ENCODE measurements at places on chromosomes 2 and 18.

GRCh38 chr18:7197854-7198253 is 33.0 kb upstream of the LRRC30 start:
- no peak for DNase-seq

GRCh38 chr2:196515608-196516007 is 123.9 kb upstream of the CCDC150 start:
- DNase-seq: no peak

DNA sequence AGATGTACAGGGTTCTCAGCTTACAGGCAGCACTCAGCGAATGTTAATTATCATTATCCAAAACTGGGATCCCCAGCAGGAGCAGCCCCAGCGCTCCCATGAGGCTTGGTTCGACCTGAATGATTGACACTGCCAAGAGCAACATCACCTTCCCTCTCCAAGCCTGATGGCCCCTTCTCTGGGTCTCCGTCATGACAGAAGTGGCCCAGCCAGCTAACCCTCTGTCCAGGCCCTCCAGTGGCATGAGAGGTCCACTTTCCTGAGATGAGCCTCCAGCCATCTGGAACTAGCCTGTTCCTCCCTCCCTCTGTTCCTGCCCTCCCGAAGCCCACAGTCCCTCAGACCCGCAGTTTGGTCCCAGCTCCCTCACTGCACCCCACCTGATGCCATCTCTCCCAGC is 97.0 kb upstream of the RAB6C start:
- no peak for DNase-seq

GRCh38 chr2:223947711-223948205 is 2.6 kb upstream of the WDFY1 start:
- DNase-seq: no peak

DNA sequence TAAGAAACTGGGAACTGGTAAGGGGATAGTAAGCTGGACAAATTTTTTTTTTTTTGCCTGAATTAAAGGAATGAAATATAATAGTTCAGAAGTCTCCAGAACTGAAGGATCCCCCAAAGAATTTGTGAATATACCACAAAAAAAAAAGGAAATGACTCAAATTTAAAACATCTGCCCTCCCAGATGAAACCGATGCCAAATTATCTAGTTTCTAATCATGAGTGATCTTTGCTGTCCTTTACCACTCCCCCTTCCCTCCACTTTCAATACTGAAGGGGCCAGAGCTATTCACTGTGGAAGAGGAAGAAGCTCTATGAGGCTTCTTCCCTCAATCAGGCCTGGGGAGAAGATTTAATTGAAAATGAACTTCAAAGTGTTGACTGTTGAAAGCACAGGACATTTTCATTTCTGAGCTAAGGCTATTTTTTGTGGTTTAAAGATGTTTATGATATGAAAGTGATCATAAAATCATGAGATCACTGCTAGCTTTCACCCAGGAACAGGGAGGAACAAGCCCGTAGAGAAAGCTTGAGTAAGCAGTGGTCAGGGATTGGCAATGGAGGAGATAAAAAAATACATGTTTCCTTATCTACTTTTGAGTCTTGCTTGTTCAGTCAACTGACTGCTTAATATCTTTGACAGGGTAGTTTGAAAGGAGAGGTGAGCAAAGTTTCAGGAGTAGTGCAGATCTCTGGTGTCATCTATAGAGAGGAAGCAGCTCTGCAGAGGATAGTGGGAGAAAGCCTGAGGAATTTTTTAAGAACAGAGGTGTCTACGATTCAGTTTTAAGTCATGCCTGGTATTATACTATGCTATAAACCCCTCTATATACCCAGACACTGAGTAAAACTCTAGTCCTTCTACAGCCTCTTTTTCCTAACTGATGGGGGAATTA is 409.5 kb upstream of the FIGN start:
- no peak for DNase-seq

GRCh38 chr2:146123714-146124113 is 1603.8 kb upstream of the ZEB2 start:
- DNase-seq: no peak

DNA sequence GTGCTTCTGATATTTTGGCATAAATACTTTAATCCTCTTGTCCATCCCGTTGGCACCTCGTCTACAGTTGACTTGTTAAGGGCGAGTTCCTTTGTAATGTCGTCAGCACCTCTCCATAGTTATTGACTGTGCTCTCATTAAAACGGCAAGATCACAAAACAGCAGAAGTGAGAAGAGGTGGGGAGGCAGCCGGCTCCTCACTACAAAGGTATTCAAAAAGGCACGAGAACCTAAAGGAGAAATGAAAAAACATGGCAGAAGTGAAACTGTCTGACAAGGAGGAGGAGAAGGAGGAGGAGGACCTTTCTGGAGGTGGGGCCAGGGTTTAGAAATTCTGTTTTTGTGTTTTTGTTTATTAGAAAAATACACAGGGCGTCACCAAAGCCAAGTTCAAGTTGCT is 235.6 kb downstream of the BCL11A start:
- DNase-seq: no peak

- DNase-seq: no peak
Observed at GRCh38 chr2:11773747-11774525, 27.5 kb downstream of the LPIN1 start.

GRCh38 chr2:168210895-168211570 is 36.4 kb downstream of the STK39 start:
- no peak for DNase-seq

DNA sequence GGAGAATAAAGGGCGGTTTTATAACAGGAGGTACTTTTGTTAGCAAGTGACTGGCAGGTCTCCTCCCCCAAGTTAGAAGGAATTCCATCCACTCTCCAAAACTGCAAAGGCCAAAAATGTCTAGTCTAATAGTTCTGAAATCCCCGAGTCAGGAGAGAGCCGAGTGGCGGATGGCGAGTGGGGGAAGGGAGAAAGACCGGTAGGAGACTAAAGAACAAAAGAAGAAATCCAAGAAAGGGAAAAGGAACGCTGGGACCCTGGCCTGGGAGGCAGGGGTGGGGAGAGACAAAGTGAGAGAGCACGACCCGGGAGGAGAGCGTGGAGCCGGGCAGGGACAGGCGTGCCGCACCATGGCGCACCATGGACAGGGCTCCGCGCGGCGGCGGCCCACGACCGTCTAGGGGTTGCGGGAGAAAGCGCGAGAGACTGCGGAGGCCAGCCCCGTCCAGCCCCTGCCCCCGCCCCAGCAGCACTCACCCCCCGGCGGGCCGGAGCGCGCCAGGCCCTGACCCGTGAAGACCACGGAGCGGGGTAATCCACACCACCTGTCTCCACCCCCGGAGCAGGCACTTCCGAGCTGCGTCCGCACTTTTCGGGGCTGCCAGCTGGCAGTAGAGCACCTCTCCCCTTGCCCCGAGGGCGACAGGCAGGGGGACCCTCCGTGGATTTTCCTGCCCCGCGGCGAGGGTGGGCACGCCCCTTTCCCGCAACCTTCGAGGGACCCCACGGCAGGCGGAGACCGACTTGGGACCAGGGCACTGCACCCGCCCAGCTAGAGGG is 1.6 kb downstream of the CDH2 start:
- peak; percentile 57 for DNase-seq

GRCh38 chr2:54289917-54290316 is 33.9 kb upstream of the TSPYL6 start:
- DNase-seq: no peak

DNA sequence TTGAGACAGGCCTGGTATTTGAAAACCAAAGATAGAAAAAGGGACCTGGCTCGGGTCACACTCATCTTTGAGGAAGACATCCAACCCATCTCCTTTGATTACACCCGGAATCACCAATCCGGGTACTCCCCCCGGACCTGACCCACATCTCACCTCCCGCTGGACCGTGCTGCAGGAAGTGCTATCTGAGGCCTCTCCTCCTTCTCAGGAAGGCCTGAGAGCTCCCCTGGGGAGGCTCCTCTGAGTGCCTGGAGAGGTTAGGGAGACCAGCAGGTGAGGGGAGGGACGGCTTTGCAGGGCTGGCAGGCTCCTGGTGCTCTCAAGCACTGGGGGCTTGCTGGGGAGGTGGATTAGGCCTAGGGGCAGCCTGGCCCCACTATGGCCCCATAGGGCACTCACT is 170.9 kb downstream of the ACKR3 start:
- DNase-seq: no peak

DNA sequence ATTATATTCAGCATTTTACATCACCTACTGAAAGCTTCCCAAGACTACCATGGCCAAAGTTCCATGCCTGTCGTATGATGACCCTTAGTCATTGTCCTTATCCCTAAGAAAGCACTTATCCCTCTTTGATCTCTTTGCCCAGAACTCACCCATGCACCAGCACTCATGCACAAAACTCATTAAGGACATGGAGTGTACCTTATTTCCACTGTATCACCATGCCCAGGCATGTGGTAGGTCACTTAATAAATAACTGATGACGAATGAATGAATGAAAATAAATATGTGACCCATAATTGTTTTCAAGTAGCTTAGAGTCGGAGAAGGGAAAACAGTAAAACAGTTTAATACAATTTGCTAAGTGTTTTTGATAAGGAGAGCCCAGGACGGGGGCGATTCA is 220.1 kb downstream of the IKZF2 start:
- no peak for DNase-seq

DNA sequence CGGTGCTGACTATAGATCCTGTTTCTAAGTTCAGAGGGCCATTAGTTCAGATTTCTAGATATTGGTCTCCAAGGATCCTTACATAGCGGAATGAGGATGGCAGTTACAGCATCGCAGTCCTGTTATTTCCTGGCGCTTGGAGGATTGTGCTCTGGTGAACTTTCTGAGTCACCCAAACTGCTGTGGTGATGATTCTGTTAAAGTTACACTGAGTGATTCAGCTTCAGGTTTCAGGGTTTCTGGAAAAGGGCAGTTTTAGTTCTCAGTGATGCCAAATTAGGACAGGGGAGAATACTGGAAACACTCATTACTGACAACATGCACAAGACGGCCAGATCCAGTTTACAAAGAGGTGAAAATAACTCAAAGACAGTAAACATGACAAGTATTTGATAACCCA is 52.1 kb upstream of the ANKRD62 start:
- no peak for DNase-seq

- DNase-seq: no peak
Observed at GRCh38 chr18:58544616-58545337, 84.1 kb downstream of the ALPK2 start.

DNA sequence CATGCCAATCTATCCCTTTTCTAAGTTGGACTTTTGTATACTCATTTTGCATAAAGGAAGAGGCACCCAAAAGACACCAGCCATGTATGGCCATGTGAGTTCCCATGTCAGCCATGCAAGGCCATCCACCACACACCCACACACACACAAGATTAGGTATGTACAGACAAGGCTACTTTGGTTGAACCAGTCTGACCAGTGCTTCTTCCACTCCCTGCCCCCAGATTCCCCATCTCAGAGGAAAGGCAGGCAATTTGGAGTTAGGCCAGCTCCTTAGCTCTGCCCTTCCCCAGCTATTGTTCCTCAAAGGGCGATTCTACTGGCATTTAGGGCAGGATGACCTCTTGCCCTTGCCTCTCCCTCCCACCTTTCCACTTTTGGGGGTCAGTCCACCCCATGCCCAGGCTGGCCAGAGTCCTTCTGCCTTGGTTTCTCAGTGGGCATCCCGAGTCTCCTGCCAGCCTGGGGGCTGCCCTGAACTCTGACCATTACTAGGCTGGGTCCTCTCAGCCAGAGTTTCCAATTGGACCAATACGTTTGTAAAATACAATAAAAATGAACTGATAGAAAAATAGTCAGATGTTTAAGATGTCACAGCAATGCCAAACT is 101.1 kb downstream of the ZBTB7C start:
- no peak for DNase-seq

GRCh38 chr2:46763861-46764260 is 151.7 kb downstream of the MCFD2 start:
- no peak for DNase-seq

GRCh38 chr2:196601430-196602306 is 37.8 kb upstream of the CCDC150 start:
- DNase-seq: no peak

- DNase-seq: no peak
Observed at GRCh38 chr2:167398873-167399272, 510.6 kb downstream of the XIRP2 start.

- no peak for DNase-seq
Observed at GRCh38 chr2:3520591-3520990, 1.3 kb upstream of the ADI1 start.

GRCh38 chr2:217289907-217290280 is 430.0 kb upstream of the TNP1 start:
- DNase-seq: peak; percentile 34

DNA sequence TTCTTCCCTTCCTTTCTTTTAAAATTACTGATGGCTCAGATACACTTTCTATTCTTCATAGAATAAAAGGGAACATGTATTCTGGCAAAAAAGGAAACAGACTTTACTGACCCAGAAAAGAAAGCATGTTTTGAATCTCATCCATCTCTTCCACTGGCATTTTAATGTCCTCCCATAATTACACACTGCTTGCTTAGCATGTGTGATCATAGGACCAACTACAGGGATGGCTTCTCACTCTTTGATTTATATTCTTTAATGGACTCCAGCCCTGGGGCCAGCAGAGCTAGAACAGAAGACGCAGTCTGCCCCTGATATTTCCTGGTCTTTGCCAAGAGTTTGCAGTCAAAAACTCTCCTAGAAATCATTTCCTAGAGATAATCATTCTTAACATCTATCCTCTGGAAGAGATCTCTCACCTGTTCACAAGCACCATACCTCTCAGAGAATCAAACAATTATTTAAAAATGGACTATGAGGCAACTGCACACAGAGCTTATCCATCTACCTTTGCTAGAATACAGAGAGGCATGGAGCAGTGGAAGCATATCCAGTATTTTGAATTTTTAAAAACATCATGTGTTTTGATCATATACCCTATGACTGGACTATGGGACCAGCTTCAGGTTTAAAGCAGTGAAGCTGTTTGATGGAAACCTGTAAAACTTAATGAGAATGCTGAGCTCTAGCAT is 429.1 kb downstream of the NRXN1 start:
- DNase-seq: peak; percentile 61

- peak; percentile 82 for DNase-seq
Observed at GRCh38 chr2:195612611-195613495, 44.2 kb upstream of the SLC39A10 start.

GRCh38 chr18:45926691-45927090 is 40.4 kb downstream of the EPG5 start:
- DNase-seq: no peak

DNA sequence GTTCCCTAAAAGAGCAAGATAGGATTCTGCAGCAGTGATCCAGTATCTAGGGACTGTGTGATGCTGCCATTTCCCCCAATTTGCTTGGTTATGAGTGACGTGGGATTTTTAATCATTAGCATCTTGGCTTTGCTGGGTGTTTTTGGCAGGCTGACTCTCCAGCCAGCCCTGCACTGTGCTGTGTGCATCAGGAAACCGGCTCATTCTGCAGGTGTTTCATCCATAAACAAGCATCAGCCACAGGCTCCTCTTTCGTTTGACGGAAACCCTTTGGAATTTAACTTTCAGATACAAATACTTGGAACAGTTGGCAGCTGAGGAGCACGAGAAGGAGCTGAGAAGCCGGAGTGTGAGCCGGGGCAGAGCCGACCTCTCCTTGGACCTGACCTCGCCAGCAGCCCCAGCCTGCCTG is 135.9 kb downstream of the TPGS2 start:
- DNase-seq: no peak

GRCh38 chr2:68943581-68944568 is 8.8 kb downstream of the GKN2 start:
- DNase-seq: peak; percentile 80

Data from renal pelvis (tissue), 12 donors.